ENCODE measurements at places on chromosomes 6 and 20.

DNA sequence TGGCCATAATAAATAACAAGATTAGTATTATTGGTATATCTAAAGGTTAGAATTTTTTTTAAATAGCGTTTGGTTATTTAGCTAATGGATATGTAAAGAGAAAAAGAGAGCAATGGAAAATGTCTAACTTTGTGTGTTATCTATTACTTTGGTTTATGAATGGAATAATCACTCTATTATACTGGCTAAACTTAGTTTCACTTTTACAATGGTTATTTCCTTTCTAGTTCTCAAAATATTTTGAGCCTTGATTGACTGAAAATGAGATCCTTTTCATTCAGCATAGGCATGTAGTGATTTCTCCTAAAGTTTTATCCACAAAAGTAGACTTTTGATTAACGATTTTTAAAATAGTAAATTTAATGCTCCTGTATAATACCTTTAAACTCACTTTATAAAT is 51.6 kb upstream of the MLIP start:
- no peak for DNase-seq

DNA sequence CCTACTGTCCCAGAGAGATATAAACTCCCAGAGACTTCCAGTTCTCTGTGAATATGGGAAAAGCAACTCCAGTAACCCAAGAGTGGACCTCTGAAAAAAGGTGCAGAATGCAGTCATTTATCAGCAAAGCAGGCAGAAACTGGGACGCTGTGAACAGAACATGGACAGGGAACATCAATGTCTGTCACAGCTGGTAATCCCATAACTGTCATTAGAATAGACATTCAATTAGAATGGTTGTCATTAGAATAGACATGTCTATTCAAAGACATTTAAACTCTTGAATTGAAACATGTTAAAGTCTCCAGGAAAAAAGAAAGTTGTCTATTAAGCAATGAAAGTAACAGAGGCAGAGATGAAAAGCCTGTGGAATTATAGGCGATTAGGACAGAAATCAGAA is 302.1 kb downstream of the BTBD3 start:
- no peak for DNase-seq

GRCh38 chr6:139343052-139343750 is 31.2 kb downstream of the CITED2 start:
- DNase-seq = no peak

DNA sequence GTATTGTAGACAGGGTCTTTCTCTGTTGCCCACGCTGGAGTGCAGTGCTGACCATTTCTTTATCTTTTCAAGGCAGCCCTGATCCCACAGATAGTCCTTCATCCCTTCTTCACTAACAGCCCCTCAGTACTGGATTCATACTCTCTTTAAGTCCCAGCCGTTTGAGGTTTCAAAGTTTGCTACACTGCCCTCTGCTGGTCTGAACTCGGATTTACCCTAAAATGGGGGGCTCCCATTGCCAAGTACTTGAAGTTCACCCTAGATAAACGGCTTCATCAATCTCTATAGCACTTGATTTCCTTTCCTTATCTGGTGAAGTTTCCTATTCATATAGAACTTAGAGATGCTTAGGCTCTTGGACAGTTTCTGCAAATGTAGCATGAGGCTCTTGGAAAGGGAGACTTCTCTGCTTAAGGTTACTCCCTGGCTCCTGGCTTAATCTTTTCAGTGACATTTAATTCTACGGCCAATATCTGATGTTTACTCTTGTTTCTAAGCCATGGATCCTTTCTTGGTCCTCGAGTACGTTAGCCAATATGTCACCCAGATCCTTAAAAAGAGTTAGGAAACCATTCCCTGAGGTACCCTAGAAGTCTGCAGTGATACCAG is 21.4 kb upstream of the PREP start:
- peak; percentile 42 for DNase-seq

DNA sequence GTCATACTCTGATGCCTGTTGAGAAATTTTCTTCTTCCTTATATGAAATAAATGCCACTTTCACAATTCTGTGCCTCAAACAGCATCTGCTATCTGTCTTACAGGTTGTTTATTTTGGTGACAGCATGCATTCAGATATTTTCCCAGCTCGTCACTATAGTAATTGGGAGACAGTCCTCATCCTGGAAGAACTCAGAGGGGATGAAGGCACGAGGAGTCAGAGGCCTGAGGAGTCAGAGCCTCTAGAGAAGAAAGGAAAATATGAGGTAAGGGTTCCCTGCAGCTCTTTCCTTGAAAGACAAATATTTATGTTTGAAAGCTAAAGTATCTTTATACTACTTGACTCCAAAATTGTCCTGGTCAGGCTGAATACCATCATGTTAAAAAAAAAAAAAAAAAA is 15.8 kb downstream of the TSPYL4 start:
- no peak for DNase-seq

DNA sequence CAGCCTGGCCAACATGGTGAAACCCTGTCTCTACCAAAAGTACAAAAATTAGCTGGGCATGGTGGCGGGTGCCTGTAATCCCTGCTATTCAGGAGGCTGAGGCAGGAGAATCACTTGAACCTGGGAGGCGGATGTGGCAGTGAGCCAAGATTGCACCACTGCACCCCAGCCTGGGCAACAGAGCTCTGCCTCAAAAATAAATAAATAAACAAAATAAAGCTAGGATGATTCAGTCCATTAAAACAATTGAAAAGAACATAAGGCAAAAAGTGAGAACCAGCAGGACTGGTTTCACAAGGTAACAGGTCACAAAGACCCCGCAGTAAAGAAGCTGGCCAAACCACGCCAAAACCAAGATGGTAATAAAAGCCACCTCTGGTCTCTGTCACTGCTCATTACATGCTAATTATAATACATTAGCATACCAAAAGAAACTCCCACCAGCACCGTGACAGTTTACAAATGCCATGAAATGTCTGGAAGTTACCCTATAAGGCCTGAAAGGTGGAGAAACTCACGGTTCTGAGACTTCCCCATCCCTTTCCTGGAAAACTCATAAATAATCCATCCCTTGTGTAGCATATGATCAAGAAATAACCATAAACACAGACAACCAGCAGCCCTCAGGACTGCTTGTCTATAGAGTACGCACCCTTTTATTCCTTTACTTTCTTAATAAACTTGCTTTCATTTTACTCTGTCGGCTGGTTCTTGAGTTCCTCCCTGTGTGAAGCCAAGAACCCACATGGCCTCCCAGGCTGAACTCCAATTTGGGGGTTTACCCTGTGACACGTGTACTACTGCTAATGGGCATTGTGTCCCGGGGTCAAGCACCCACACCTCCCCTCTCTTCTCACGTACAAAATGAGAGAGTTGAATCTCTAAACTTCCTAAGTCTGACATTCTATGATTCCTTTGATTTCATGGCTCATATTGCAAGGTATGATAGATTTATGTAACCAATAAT is 10.2 kb downstream of the LAMA4 start:
- DNase-seq = no peak

- no peak for DNase-seq
Measured at GRCh38 chr6:119361209-119361608, 11.6 kb upstream of the MAN1A1 start.

GRCh38 chr6:9463311-9463710 is 951.6 kb downstream of the TFAP2A start:
- no peak for DNase-seq

GRCh38 chr20:13119583-13119982 is 101.5 kb upstream of the ISM1 start:
- no peak for DNase-seq

- DNase-seq = no peak
Measured at GRCh38 chr20:38091441-38092216, 58.1 kb downstream of the RPRD1B start.

- no peak for DNase-seq
Measured at GRCh38 chr20:8602389-8603116, 466.3 kb upstream of the PLCB4 start.

GRCh38 chr20:58223358-58223941 is 5.0 kb downstream of the ANKRD60 start:
- no peak for DNase-seq

DNA sequence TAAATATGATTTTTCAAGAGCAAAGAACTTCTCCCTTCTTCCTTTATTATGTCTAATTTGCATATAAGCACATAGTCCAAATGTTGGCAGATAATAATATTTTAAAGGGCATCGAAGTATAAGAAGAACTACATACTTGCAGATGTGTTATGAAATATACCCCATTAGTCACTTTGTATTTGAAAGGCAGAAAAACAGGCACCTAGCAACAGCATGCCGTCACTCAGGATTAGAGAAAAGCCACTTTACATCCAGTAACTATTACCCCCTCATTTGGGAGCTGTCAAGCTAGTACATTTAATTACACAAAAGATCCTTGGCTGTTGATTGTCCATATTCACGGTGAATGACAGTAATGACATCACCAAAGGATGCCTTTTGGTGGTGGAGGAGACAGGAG is 99.3 kb upstream of the ARMC2 start:
- no peak for DNase-seq

DNA sequence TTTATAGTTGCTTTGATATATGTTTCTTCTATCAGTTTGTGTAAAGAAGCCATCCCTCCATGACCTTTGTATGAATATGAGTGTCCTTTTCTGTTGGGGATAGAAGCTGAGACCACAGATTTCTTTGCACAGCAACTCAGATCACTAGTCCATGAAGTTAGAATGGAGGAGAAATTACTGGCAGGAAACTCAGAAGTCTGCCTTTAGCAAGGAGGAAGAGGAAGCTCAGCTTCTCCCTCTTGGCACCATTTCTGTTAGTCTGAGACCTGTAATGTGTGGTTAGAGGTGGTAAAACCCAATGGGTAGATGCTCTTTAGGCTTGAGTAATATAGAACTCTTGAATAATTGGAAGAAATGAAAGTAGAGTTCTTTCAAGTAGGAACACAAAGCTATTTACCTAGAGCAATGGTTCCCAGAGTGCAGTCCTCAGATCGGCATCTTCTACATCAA is 995.3 kb upstream of the FLRT3 start:
- no peak for DNase-seq

DNA sequence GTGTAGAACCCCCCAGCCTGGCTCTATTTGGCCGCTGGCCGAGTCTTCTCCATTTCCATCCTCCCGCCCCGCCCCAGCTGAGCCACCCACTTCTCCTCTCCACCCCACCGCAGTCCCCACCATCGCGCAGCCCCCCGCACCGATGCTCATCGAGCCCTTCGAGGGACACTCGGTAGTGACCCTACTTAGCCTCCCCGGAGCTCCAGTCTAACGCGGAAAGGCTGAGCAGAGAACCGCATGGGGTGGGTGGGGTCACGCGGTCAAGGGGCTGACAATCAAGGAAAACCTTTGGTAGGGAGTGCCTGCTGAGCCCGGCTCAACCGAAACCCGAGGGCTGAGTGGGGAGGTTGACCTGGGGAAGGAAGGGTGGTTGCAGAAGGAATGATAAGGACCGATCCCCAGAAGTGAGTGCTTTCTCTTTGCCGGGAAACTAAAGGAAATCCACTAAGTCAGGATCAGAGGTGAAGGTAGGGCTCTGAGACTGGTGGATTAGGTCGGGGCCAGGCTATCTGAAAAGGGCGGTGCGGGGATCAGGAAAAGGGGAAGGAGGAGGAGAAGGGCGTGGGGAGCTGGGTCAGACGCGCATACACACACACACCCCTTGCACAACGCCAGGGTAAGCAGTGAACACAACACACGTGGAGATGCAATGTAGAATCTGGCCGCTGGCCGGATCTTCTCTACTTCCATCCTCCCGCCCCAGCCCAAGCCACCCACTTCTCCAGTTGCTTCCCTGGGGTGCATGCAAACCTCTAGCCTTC is 49.8 kb downstream of the CPXM1 start:
- DNase-seq = no peak

- no peak for DNase-seq
Measured at GRCh38 chr20:2385026-2385425, 4.3 kb downstream of the TGM6 start.

- no peak for DNase-seq
Measured at GRCh38 chr6:111590209-111590980, 15.3 kb downstream of the TRAF3IP2 start.

Measured in stimulated activated CD4-positive, alpha-beta T cell treated with anti-CD3 and anti-CD28 coated beads, Interleukin-15, amount 100 ng/mL, for 48 hours (primary cell).